ENCODE measurements at places on chromosomes 3 and 15.

- DNase-seq: no peak
Measured at GRCh38 chr3:133832802-133833144, 27.2 kb downstream of the SRPRB start.

- DNase-seq: no peak
Measured at GRCh38 chr15:38524156-38524555, 40.5 kb downstream of the RASGRP1 start.

DNA sequence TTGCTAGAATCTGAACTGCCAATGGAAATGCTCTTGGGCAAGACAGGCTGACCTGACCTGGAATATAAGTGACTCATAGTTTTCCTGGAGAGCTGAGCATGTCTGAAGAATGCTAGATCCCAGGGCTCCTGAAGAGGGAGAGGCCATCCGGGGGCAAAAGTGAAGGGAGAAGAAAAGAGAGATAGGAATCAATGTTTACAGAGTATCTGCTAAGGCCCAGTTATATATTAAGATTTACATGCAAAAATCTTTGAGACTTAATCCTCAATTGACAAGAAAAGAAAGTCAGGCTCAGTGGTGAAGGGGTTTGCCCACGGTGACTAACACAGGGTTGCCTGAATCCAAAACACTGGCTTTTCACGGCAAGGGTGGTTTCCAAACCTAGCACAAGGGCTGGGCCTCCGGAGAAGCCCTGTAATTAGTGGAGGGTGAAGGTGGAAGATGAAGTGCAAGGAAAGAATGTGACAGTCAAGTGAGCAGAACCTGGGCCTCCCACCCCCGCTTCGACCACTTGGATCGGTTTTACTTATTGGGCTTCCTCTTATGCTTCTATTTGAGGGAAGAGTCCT is 91.7 kb upstream of the FGF12 start:
- DNase-seq: peak; percentile 20

- DNase-seq: no peak
Measured at GRCh38 chr3:57659806-57660439, 33.0 kb downstream of the DENND6A start.

DNA sequence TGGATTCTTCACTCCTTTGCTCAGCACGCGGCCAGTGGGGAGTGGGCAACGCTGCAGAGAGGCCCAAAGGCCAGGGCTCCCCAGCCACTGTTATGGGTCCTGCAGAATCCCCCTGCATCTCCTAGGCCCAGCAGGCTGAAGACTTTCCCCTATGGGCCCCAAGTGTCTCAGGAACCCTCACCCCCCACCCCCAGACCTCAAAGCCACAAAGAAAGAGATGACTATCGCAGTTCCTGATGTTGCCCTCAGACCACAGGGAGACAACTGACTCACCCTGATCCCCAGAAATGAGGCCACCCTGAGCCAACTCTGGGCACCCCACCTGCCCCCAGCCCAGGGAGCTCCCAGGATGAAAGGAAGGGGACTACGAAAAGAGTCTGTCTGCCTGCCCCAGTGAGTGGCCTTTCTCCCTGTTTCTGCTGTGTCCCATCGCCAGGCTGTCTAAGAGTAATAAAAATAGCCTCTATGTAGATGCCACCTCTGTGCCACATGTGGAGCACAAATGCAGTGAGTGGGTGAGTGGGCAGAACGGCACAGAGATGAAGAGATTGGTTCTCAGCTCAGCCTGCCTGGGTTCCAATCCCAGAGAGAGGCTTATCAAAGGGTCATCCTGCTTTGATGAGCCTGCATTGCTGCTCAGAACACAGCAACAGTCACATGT is 283.0 kb downstream of the UACA start:
- peak; percentile 36 for DNase-seq

- DNase-seq: no peak
Measured at GRCh38 chr3:148896062-148896461, 31.0 kb downstream of the CPA3 start.

DNA sequence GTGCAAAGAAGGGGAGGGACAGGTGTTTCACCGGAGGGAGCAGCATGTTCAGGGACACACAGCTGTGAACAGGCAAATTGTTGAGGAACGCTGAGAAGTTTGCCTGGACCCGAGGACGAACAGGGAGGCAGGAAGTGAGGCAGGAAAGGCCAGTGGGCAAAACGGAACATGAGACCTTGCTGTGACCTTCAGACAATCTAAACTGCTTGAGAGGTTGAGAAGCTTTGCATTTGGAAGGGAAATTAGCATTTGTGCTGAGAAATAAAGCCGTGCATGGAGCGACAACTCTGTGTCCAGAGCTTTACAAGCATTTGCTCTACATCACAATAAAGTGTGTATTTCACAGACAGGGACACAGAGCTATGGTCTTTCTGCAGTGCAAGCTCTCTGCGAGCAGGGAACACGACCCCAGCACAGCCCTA is 47.9 kb downstream of the CDC25A start:
- no peak for DNase-seq

- DNase-seq: no peak
Measured at GRCh38 chr3:72319194-72320094, 528.8 kb downstream of the SHQ1 start.

- DNase-seq: no peak
Measured at GRCh38 chr3:128274837-128275236, 121.6 kb downstream of the EEFSEC start.

- DNase-seq: no peak
Measured at GRCh38 chr15:77180757-77181156, 109.8 kb upstream of the TSPAN3 start.

DNA sequence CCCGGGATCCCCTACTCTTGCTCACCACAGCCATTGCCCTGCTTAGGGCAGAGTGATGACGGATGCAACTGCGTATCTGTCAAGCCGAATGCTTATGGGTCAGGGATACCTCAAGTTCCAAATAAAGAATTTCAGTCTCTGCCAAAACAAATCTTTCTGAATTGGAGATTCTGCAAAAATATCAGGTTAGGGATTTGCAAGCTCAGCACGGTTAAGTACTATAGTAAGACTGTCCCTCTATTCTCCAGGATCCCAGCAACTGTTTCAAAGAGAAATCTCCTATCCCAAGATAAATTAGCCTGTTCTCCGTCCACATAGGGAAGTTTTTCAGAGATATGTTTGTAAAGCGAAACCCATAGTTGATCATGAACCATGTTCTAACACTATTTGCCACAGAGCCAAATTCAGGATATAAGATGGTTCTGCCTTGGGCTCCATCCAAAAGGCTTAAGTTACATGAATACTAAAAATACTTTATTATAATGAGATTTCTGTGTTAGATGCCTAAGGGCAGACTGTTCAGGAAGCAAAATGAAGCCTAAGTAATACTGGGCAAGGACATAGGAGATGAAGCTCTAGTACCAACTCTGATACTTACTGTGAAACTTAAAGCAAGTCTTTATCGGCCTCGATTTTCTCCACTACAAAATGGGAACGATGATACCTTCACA is 100.1 kb upstream of the LPP start:
- DNase-seq: no peak

- DNase-seq: no peak
Measured at GRCh38 chr3:60282866-60283265, 968.4 kb downstream of the FHIT start.

DNA sequence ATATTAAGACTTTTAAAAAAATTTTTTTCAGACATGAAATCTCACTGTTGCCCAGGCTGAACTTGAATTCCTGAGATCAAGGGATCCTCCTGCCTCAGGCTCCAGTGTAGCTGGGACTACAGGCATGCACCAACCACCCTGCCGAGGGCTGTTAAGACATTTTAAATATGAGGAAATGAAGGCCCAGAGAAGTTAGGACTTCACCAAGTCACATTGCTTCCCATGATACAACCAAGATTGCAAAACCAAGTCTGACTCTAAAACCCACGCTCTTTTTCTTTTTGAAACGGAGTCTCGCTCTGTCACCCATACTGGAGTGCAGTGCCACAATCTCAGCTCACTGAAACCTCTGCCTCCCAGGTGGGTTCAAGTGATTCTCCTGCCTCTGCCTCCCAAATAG is 28.0 kb downstream of the PTPN9 start:
- DNase-seq: no peak

DNA sequence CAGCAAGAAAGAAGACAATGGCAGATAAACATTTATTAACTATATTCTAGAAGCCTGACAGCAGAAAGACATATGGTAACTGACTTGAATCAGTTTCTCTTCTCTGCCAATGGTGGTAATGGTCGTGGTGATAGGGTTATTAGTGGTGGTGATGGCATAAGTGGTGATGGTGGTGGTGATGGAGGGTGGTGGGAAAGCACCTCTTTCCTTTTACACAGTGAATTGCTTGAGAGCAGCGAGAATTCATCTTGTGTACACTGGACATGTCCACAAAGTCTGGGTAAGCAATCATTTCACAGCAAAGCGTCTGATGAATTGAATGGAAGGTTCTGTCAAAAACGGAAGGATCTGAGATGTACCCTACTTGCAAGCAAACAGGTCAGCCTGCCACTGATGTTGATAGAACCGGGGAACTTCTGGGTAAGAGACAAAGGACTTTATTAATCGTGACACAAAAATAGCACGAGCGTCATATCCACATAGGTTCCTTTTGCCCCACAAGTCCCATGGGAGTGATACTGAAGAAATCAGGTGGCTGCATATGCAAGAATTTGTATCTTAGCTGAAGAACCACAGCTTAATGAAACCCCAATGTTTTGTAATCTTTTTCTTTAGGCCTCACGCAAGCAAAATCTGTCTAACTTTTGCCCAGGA is 23.5 kb upstream of the TBC1D5 start:
- no peak for DNase-seq

DNA sequence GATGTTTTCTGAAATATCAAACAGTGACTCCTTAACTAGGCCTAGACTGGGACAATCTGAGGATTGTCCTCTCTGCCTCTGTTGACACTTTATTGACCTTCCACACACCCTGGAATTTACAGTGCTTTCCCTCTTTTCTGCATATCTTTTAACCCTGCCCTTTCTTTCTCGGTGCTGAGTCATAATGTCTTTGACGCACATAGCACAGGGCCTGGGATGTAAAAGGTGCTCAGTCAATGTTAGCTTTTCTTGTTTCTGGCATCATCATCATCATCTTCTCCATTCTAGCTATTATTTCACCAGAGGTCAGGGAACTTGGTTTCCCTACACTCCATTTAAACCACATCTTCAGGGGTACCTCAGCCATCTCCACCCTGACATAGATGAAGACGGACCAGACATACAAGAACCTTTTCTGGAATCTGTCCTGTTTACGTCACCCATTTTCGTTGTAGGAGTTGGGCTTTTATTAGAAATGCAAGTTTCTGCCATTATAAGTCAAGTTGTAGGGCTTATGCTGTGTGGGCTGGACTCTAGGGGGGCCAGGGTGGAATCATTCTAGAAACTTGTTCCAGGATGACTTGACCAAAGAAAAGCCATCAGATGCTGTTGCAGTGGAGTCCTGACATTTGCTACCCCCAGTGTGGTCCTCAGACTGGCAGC is 46.6 kb downstream of the ZBTB38 start:
- no peak for DNase-seq

GRCh38 chr3:115040673-115041286 is 106.3 kb downstream of the ZBTB20 start:
- peak; percentile 10 for DNase-seq

- DNase-seq: peak; percentile 73
Measured at GRCh38 chr15:73972984-73973682, 19.0 kb downstream of the STOML1 start.

DNA sequence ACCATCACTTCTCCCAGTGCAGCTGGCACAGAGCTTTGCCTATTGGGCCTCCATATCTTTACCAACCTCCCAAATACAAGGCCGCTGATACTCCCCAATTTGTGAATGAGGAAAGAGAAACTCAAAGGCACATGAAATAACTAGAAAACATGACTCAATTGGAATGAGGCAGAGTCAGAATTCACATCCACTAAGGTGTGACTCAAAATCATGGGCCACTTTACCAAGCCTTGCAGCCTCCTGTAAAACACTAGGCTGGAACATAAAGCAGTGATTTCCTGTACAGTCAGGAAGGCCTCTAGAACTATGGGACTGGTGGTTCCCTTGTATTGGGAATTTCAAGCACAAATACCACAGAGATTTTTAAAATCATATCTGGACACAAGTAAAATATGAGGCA is 128.6 kb downstream of the DCLK3 start:
- no peak for DNase-seq

DNA sequence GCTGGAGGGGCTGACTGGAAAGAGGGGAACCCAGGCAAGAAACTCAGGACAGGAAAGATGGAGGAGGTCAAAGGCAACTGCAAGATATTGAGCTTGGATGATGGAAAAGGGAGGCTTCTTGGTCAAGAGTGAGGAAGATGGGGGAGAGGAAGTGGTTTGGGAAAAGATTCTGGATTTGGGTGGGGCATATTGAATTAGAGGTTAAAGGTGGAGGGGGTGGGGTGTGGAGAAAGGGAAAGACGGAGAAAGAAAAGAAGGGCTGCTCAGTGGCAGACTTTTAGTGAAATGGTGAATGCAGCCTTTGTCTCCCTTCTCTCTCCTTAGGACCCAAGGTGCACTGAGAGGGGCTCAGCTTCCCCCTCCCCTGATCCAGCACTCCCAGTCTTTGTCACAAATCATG is 655 bp upstream of the FAM3D start:
- DNase-seq: no peak

- no peak for DNase-seq
Measured at GRCh38 chr3:188680605-188681004, 491.2 kb upstream of the TPRG1 start.

GRCh38 chr3:70383360-70383831 is 71.0 kb upstream of the MDFIC2 start:
- no peak for DNase-seq

- DNase-seq: no peak
Measured at GRCh38 chr3:108006881-108007331, 83.9 kb downstream of the CD47 start.

- DNase-seq: no peak
Measured at GRCh38 chr15:42577514-42578031, 2.2 kb downstream of the STARD9 start.

DNA sequence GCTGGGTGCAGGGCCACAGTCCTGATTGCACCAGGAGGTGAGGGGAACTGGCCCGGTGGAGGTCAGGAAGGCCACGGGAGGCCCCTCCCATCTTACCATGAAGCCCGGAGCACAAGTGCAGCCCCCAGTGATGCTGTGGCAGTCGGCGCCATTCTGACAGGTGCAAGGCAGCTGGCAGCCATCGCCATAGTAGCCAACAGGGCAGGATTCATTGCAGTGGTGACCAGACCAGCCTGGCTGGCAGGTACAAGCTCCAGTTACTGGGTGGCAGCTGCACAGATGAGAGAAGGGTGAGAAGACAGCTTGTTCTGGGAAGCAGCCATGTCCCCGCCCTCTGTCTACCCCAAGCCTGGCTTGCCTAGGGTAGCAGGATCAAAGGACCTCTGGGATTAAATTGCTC is 88.2 kb downstream of the RAB11A start:
- no peak for DNase-seq

- no peak for DNase-seq
Measured at GRCh38 chr3:4584456-4585249, 91.5 kb downstream of the ITPR1 start.

DNA sequence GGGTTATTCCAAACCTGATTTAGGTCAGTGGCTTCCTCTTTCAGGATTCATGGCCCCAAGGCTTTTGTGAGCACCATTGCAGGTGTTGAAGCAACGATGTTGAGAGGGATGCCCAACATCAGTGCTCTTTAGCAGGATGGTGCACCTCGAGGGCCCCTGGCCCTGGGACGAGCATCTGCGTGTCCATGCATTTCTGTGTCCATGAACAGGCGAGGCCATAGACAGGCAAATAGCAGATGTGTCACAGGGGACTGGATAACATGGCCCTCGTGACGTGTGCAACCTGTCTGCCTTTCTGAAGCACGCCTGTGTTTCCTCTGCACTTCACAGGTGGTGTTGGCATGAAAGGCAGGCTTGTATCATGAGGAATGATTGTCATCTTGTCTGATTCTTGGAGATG is 132.3 kb downstream of the SNRPN start:
- DNase-seq: no peak

- no peak for DNase-seq
Measured at GRCh38 chr3:193812078-193812725, 219.2 kb downstream of the OPA1 start.

GRCh38 chr3:109548192-109548938 is 211.0 kb upstream of the DPPA4 start:
- no peak for DNase-seq

Data from stimulated activated CD4-positive, alpha-beta T cell treated with anti-CD3 and anti-CD28 coated beads, Interleukin-12 subunit alpha, Interleukin-12 subunit beta, amount 100 ng/mL, for 4 hours (primary cell).